ENCODE measurements at places on chromosomes 16 and 17. TPM values are rescaled to one million over a fixed set of nuclear protein-coding genes. Genes with fewer than 3 reads are reported as not detected.

GRCh38 chr16:20331635-20332034, 4.3 kb upstream of the GP2 start:
- DNase-seq = no peak

DNA sequence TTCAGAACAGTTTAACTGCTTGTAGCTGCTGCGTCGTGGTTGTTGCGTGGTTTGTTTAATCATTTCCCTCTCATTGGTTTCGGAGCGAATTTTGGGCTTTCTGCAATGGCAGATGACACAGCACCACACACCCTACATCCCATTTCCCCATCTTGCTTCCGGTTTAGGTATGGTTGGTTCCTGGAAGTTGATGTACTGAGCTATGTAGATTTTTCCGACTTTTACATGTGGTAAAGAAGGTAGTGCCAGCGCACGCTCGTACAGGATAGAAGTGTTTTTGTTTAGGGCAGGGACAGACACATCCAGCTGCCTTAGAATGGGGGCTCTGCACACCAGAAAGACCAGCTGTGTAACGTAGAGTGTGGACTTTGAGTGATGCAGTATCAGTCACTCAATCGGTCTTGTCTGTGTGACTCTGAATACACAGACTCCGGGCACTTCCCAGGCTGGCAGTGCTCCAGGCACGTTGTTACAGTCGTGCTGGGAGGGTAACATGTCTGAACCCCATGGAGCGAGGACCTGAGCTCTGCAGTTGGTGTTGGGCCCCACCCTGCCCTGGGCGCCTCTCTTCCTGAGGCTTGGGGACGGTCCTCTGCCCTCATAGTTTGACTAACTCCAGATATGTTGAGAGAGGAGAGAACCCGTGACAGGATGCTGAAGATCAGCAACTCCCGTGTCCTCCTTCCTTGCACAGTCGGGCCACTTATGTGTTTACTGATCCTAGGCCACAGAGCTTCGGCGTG, 172.0 kb upstream of the CHMP6 start:
- no peak for DNase-seq

- no peak for DNase-seq
These were observed 287.6 kb upstream of the GOT2 start for GRCh38 chr16:59021751-59022150.

DNA sequence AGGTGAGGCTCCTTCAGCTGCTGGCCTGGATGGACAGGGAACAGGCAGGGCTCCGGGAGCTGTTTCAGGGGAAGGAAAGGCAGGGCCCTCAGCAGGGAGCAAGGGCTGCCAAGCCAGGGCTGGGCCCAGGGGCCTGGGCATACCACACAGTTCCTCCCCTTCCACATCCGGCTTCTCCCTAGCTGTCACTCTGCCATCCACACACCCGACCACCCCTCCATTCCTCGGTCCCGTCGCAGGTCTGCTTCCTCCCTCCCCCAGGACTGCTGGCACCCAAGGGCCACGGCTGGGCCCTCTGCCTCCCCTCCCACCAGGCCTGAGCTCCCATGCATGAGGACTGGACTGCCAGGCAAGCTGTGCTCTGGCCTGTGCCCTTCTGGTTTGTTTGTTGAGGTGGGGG, 24.0 kb downstream of the CDIP1 start:
- no peak for DNase-seq

DNA sequence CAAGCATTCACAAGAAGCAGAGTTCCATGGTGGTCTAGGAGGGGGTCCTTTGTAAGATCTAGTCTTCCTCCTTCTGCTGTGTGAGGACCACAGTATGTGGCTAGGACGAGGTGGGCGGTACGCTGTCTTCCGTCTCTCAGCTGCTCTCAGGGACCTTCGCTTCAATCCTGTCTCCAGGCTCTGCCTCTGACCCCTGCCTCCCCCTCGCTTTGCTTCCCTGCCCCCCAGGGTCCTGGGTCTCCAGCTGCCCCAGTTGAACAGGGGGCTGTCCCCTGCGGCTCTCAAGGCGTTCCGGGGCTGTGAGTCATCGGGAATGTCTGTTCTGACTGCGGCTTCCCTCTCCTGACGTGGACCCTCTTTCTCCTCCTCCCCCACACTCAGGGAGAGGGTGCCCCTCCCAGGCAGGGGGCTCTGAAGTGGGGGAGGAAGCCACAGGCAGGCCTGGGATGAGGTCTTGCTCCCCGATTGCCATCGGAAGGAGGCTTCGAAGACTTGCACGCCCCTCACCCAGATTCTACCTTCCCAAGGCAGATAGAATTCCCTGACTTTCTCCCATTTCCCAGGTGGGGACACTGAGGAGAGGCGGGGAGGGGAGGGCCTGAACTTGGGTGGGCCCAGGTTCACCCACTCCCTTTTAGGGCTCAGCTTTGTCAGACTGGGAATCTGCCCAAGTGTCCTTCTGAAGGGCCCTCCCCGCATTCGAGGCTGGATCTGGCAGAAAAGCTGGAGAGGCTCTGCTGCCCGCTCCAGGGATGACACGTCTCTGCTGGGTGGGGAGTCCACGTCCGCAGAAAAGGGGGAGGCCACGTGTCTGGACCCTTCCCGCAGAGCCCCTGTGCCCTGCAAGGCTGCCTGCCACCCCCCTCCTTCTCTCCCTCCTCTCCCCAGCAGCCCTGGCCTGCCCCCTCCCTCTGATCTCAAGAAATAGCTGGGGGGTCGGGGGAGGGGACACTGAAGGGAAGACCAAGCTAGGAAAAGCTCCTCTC, 9.1 kb upstream of the COL1A1 start:
- DNase-seq = no peak

DNA sequence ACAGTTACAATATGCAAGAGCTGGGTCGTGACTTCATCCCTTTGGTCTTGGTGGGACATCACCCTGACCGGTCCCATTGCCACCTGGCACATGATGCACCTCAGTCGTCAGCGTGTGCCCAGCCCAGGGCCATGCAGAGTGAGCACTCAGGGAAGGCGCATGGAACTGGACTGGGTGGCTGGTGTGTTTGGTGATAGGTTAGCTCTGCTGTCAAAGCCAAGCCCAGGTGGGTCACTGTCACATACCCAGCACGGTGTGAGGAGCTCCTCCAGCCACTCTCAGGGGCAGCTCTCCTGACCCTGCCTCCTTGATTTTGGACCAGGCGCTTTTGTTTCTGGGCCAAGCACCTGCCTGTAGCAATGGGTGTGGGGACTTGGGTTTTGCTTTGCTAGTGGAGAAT, 180.9 kb downstream of the RAB11FIP4 start:
- DNase-seq = no peak

GRCh38 chr17:17497845-17498520, 1.8 kb upstream of the RASD1 start:
- no peak for DNase-seq

DNA sequence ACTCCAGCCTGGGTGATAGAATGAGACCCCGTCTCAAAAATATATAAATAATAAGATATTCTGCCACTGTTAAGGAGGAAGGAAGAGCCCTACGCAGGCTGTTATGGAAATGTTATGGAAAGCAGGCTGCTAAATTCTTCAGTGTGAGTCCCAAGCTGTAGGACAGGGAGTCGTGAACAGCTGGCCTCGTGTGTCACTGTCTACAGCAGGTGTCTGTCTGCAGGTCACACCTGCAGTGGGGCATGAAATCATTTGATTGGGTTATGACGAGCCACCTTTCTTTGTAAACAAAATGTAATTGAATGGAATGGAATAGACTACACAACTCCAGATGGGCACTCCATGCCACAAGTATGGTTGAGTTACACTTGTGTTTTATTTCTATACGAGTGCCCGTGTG, 15.6 kb upstream of the LITAF start:
- no peak for DNase-seq

DNA sequence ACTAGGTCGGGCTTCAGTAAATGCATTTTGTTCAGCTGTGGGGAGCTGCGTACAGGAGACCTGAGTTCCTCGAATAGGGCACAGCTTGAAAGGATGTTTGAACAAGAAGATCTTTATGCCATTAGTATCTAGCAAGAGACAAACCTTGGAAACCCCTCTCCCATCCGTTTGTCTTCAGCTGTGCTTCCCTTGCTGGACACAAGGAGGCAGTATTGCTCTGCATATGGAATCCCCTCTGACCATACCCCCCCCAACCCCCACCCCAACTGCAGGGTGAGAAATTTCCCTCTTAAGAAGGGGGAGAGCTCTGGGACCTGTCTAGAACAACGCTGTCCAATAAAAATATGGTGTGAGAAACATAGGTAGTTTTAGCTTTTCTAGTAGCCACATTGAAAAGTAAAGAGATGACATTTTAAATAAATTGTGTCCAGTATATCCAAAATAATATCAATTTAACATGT, 1.6 kb downstream of the MRM1 start:
- DNase-seq = peak; percentile 43

DNA sequence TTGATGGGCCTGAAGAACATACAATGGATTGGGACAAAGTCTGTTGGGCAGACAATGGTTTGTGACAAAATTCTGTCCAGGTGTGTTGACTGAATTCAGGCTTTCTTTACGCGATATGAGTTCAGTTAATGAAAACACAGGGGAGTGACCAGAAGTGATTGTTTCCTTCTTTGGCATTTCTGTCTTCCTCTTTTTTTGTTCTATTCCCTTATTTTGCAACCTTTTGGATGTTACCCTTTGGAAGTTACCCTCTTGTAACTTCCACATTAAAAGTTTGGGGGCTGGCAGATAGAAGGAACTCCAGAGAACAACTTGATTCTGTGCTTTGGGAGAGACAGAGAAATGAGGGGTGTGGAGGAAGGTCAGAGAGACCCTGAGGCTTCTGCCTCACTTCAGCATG, 126.7 kb downstream of the PITPNC1 start:
- no peak for DNase-seq

DNA sequence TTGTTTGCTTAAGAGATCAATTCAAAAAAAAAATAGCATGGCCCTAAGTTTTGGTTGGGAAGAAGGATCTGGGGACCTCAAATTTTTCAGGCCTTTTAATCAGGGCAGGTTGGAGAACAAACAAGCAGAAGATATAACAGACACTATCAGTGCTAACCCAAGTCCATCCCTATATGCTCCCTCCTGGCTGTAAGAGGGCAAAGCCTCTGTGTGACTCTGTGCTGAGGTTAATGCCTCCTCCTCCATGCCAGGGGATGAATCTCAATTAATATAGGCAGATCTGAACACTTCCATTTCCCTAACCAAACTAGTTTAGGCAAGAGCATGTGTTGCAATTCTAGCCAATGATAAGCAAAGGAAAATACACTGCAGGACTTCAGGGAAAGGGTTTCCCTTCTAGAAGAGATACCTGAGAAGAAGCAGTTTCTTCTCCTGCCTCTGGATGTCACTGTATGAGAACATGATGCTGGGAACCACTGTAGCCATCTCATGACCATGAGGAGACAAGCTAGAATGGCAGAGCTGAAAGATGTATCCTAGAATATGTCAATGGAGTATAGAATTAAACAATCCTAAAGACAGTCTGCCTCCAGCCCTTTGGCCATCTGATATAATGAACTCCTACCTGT, 76.0 kb downstream of the CHD9NB start:
- no peak for DNase-seq

GRCh38 chr16:66662445-66663194, 33.9 kb downstream of the CMTM4 start:
- peak; percentile 15 for DNase-seq

DNA sequence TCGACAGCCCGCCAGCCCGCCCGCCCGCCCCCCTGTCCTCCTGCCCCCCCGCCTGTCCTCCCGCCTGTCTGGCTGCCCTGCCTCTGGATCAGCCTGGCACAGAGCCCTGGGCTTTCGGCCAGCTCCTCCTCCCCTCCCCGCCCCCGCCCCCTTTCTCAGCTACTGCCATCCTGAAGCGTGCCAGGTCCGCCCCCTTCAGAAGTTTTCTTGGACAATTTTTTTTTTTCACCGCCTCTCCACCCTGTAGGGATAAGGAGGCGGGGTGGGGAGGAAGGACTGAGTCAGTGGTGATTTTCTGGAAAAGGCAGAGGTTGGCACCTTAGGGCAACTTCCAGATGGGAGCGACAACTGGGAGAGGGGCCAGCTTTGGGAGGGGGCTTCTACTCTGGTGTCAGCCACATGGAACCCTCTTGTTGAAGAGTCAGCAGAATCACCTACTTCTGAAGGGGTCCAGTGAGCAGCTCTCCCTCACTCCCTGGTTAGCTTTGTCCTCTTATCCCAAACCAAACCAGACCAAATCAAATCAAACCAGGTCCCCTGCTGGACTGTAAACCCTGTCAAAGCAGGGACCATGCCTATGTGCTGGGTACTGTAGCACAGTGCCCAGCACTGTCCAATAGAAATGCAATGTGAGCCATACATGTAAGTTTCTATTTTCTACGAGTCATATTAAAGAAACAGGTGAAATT, 19.7 kb downstream of the IGF2BP1 start:
- peak; percentile 19 for DNase-seq

GRCh38 chr17:75589919-75590303, 2.3 kb downstream of the MYO15B start:
- no peak for DNase-seq

DNA sequence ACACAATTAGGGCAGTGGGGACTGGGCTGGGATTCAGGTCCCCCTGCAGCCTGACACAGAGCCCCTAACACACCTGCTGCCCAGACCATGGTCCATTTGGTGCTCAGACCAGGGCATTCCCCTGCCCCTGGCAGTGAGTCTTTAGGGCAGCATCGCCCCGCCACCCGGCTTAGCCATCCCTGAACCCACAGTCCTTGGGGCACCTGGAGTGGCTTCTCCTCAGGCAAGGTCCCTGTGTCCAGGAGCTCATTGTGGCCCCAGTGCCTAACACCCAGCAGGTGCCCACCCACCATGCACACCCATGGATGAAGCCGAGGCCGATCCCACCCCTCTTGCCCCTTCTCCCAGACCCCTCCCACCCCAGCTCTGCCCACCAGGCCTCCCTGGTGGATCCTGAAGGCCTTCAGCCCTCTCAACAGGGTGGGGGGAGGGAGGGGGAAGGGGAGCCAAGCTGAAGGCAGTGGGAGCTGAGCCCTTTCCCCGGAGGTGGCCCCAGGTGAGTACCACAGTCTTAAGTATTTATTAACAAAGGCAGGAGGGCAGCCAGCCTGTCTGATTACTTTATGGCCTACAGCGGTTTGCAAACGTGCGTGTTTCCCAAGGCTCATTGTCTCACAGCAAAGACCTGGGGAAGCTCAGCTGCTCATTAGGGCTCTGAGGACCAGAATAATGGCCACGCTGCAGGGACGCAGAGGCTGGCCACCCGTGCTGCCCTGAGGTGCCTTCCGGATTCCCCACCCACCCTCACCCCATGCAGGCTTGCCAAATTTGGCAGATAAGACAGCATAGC, 38.5 kb downstream of the RBFOX3 start:
- no peak for DNase-seq

Gene MYADML2
- total RNA-seq = 0.41 TPM

Gene HASPIN
- total RNA-seq = 0.82 TPM

Gene HSD11B2
- total RNA-seq = 0.41 TPM

Gene CPNE7
- total RNA-seq = 15.1 TPM

Gene ADPRM
- total RNA-seq = 17.5 TPM

All from frontal cortex (tissue), 4 donors.